GM23248 (cell line): ENCODE measurements at places on chromosomes 12 and 14. TPM values are rescaled to one million over a fixed set of nuclear protein-coding genes. Genes with fewer than 3 reads are reported as not detected.

DNA sequence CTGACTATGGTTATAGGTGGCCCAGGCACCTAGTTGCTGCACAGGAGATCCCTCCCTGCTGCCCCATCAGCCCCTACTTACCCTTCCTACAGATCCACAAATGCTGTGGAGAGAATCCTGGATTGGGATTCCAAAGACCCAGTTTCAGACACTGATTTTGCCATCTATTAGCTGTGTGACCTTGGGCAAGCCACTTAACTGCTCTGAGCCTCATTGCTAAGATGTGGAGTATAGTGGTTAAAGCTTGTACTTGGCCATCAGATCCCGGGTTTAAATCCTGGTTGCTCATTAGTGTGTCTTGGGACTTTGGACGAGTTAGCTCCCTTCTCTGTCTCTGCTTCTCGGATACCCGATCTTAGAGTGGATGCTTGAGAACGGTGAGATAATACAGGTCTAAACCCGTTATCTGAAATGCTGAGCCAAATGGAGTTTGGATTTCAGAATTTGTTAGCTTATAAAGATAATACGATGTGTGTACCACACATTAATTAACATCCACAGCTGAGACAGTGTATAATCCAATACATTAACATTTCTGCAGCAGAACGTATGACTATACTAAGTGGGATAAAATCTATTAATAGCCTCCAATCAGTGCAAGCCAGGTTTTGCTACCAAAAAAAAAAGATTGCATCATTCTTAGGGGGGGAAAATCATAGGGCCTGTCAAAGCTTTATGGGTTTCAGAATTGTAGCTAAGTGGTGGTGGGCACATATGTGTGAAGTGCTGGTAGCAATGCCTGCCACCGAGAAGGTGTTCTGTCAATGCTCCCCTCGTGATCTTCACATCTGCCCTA, 16.0 kb downstream of the PROX2 start:
- H3K4me3 ChIP-seq = no peak overlapping the region
- H3K4me1 ChIP-seq = peaks cover 12% of the 10 kb centered on the region
- DNase-seq = no peak

DNA sequence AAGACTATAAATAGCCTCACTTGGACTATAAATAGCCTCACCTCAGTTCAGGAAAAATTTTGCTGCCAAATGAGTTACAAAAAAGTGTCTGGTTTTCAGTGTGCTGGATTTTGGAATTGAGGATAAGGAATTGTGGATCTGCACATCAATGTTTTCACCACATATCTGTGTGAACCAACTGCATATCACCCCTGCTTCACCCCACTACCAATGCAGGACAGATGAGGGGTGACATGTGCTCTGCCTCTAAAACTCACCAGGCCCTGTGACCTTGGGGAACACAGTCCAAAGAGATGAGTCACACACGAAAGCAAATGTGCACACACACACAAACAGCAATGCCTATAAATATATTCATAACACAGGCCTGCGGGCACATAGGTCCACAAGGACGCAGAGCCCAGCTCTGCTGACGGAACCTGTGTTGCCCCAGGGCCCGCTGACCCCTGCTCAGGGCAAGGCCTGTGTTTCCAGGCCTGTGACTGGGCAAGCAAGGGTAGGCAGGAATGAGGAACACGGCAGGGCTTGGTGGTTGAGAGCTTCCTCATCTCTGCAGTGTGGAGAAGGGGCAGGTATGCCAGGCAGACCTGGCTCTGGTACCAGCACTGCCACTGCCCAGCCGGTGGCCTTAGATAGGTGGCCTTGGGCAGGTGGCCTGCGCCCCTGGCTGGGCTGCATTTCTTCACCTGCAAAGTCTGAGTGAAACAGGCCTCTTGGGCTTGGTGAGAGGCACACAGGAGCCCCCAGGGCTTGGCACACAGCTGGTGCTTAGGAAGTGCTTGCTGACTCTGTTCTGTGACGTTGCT, 82.4 kb downstream of the ARL6IP4 start:
- H3K27ac ChIP-seq = no peak overlapping the region
- DNase-seq = peak; percentile 85
- H3K27me3 ChIP-seq = no peaks in the 10 kb centered on the region
- peaks cover 16% of the 10 kb centered on the region for H3K4me1 ChIP-seq

GRCh38 chr12:52380271-52380694, 5.2 kb downstream of the KRT84 start:
- H3K4me3 ChIP-seq = no peak overlapping the region
- DNase-seq = peak; percentile 57
- no peaks in the 10 kb centered on the region for H3K4me1 ChIP-seq
- H3K36me3 ChIP-seq = no peaks in the 10 kb centered on the region

- no peak for DNase-seq
- H3K27me3 ChIP-seq = no peaks in the 10 kb centered on the region
- H3K4me1 ChIP-seq = no peaks in the 10 kb centered on the region
Observed at GRCh38 chr14:63596998-63597658, 44.5 kb downstream of the WDR89 start.

Gene GALNT16
- 1.4 and 4.2 TPM in 2 replicates for total RNA-seq

DNA sequence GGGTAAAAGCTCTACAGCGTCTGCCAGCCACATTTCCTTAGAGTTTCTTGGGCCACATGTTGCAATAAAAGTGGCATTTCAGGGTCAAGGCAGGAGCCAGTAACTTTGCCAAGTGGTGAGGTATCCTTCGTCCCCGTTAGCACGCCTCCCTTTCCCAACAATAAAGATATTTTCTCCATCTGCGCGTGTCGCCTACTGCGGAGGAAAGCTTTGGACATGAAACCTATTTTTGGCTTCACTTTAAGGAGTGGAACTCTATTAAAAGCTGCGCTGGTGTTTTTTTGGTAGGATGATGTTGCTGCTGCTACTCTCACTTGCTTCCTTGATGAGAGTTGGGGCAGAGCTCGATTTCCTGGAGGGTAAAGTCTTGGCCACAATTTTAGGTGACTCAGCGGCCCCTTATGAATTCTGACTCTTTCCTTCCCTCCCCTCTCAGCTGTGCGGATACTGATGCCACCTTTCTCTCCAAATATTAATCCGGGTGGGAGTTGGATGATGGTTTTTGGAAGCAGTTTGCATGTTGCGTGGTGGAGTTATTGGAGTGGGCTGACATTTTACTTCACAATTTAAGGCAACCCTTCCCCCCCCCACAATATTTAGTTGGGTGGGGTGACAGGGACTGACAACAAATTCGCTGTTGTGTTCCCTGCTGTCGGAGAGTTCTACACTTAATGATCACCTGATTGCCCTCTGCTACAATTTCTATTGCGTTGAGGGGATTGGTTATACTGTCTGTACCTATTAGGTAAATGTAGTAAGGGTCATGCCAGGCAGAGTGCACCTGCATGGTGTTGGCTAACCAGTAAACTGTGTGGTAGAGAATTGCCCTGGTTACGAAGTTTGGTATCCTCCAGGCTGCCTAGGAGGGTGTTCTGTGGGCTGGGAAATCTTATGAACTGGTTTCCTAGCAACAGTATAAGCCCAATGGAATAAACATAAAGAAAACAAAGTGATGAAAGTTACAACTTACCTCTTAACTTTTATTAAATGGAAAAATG, 1.1 kb downstream of the CCDC91 start:
- H3K4me3 ChIP-seq = peak overlapping the region; percentile 81
- peak; percentile 86 for DNase-seq
- H3K27ac ChIP-seq = peak overlapping the region; percentile 98
- H3K4me1 ChIP-seq = peaks cover 16% of the 10 kb centered on the region

Gene DEPDC4
- 0.13 TPM in 1 of 2 replicates, not detected in the other for total RNA-seq

DNA sequence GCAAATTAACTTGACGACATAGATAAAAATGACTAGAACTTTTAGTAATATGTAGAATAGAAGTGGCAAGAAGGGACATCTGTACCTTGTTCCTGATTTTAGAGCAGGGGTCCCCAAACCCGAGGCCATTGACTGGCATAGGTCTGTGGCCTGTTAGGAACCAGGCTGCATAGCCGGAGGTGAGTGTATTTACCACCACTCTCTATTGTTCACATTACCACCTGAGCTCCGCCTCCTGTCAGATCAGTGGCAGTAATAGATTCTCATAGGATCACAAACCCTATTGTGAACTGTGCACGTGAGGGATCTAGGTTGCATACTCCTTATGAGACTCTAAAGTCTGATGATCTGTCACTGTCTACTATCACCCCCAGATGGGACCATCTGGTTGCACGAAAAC, 113.6 kb upstream of the AVPR1A start:
- DNase-seq = no peak
- no peak overlapping the region for H3K4me3 ChIP-seq
- no peaks in the 10 kb centered on the region for H3K4me1 ChIP-seq

GRCh38 chr14:24395609-24396582, 2.9 kb upstream of the NYNRIN start:
- H3K4me3 ChIP-seq = no peak overlapping the region
- no peaks in the 10 kb centered on the region for H3K36me3 ChIP-seq
- peaks cover 9% of the 10 kb centered on the region; the same call in 1 of the 2 replicates for H3K4me1 ChIP-seq
- H3K27me3 ChIP-seq = no peaks in the 10 kb centered on the region
- H3K27ac ChIP-seq = 0 out of 2 replicates have a peak overlapping the region, but pooled peaks have one; percentile 9
- peak; percentile 30 for DNase-seq

Gene TMTC2
- total RNA-seq = 3.5 and 5.6 TPM in 2 replicates

Gene MYL2
- not detected in 2 replicates for total RNA-seq

- H3K27ac ChIP-seq = no peak overlapping the region
- no peak for DNase-seq
- H3K27me3 ChIP-seq = no peaks in the 10 kb centered on the region
- H3K4me1 ChIP-seq = no peaks in the 10 kb centered on the region; the same call in 1 of the 2 replicates
- H3K4me3 ChIP-seq = no peak overlapping the region
Observed at GRCh38 chr12:19302100-19302640, 137.1 kb upstream of the AEBP2 start.

DNA sequence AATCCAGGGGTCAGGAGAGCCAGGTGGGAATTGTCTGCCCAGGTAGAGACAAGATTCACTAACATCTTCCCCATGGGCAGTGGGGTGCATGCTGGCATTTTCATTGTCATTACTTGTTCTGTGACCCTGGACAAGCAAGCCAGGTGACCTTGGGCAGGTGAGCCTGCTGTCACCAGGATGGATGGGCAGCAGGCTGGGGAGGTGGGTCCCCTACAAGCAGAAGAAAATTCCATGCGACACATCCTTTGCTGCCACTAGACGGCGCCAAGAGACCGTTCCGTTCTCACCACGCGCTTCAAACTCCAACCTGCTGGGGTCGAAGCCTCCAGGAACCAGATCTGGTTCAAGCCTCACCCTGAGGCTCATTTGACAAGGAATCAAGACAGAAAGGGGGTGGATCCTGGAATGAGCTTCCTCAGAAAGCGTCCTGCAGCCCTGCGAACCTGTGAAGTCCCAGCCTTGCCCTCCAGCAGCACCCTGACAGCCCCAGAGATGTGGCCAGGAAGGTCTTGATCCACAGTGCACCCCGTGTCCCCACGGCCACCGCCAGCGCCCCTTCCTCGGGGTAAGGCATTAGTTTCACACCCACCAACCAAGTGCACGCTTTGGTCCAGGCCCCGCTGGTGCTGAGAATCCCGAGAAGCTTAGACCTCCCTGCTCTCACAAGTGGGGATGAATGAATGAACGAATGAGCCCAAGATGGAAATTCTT, 3.2 kb upstream of the DYNC1H1 start:
- H3K36me3 ChIP-seq = no peaks in the 10 kb centered on the region
- DNase-seq = peak; percentile 89
- H3K4me3 ChIP-seq = no peak overlapping the region
- H3K27me3 ChIP-seq = no peaks in the 10 kb centered on the region
- peaks cover 19% of the 10 kb centered on the region for H3K4me1 ChIP-seq

GRCh38 chr14:24954037-24954699, 95.8 kb downstream of the STXBP6 start:
- H3K27me3 ChIP-seq = no peaks in the 10 kb centered on the region
- H3K27ac ChIP-seq = no peak overlapping the region
- DNase-seq = no peak
- H3K4me3 ChIP-seq = no peak overlapping the region
- H3K4me1 ChIP-seq = peaks cover 17% of the 10 kb centered on the region

- H3K27ac ChIP-seq = peak overlapping the region; percentile 90
- DNase-seq = peak; percentile 100
- no peaks in the 10 kb centered on the region for H3K27me3 ChIP-seq
- H3K4me3 ChIP-seq = no peak overlapping the region
- H3K4me1 ChIP-seq = peaks cover 27% of the 10 kb centered on the region
Observed at GRCh38 chr14:96104469-96105057, 65.4 kb downstream of the C14orf132 start.

DNA sequence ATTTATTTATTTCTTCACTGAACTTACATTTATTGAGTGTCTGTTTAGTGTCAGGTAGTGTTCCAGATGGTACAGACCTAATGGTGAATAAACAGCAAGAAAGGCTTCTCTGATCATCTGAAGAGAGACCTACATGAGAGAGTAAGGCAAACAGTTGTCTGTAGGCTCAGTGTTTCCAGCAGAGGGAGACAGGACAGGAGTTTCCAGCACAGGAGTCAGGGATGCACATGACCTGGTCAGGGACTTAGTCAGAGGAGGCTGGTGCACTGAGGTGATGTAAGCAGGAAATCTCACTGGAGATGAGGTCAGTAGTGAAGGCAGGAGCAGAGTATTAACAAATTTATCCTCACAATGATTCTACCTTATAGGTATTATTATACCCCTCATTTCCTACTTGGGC, 233.2 kb downstream of the MDGA2 start:
- no peak overlapping the region for H3K4me3 ChIP-seq
- H3K4me1 ChIP-seq = no peaks in the 10 kb centered on the region
- no peak overlapping the region for H3K27ac ChIP-seq
- peak; percentile 2 for DNase-seq

- H3K4me1 ChIP-seq = peaks cover 11% of the 10 kb centered on the region; the same call in 1 of the 2 replicates
- DNase-seq = peak; percentile 41
- H3K36me3 ChIP-seq = no peaks in the 10 kb centered on the region
- H3K4me3 ChIP-seq = no peak overlapping the region
- H3K27me3 ChIP-seq = no peaks in the 10 kb centered on the region
Observed at GRCh38 chr14:55416866-55417265, 5.2 kb upstream of the ATG14 start.

DNA sequence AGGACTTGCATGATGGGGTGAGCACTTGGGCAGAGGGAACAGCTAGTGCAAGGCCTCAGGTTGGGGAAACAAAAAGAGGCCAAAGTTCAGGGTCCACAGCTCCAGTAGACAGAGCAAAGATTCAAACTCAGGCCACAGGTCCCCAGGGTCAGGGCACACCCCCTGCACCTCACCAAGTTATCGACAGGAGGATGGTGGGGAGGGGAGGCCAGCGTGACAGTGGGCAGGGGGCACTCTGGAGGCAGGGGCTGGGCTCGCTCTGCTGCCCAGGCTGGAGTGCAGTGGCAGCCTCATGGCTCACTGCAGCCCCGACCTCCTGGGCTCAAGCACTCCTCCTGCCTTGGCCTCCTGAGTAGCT, 32.4 kb upstream of the ULK1 start:
- peaks cover 28% of the 10 kb centered on the region for H3K4me1 ChIP-seq
- no peak overlapping the region for H3K4me3 ChIP-seq
- no peaks in the 10 kb centered on the region for H3K36me3 ChIP-seq
- DNase-seq = no peak
- H3K27me3 ChIP-seq = no peaks in the 10 kb centered on the region
- H3K27ac ChIP-seq = peak overlapping the region; percentile 86; the same call in 1 of the 2 replicates

- DNase-seq = no peak
- H3K27ac ChIP-seq = no peak overlapping the region
- no peaks in the 10 kb centered on the region for H3K27me3 ChIP-seq
Observed at GRCh38 chr14:98714626-98715425, 557.2 kb downstream of the BCL11B start.

GRCh38 chr12:7512553-7512952, 9.0 kb upstream of the CD163 start:
- H3K4me1 ChIP-seq = peaks cover 13% of the 10 kb centered on the region
- no peaks in the 10 kb centered on the region for H3K36me3 ChIP-seq
- DNase-seq = peak; percentile 99

- no peak overlapping the region for H3K27ac ChIP-seq
- peak; percentile 50 for DNase-seq
- H3K4me3 ChIP-seq = no peak overlapping the region
- no peaks in the 10 kb centered on the region for H3K27me3 ChIP-seq
- peaks cover 6% of the 10 kb centered on the region; the same call in 1 of the 2 replicates for H3K4me1 ChIP-seq
Observed at GRCh38 chr12:104493496-104493895, 36.7 kb downstream of the CHST11 start.

Gene LRRC10
- not detected in 2 replicates for total RNA-seq
